ENCODE measurements at places on chromosomes 6 and 20. TPM values are rescaled to one million over a fixed set of nuclear protein-coding genes. Genes with fewer than 3 reads are reported as not detected.

The TGM6 gene
- total RNA-seq, result not detected

The PDYN gene
- total RNA-seq, result not detected

The MEI4 gene
- not detected for total RNA-seq

The RPS6KA2 gene
- total RNA-seq, result 2.8 TPM

The CLVS2 gene
- total RNA-seq, result not detected

The CALHM4 gene
- not detected for total RNA-seq

The PRICKLE4 gene
- total RNA-seq, result not detected

The FAM229B gene
- 2.7 TPM for total RNA-seq

DNA sequence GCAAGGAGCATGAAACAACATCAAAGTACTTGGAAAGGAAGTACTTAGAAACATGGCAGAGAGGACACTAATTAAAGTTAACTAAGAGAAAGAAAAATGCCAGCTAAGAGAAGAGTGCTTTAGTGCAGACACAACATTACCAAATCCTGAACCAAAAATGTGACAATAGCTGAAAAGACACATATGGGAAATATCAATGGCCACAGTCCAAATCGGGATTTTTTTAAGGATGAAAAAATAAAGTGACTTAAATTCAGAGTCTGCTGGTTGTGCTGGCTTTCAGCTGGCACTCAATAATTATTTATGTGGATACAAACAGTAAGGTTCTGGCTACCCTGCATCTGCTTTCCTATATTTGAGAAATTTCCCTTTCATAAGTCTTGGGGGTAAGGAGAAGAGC, 12.6 kb upstream of the DST start:
- no peak for DNase-seq

- no peak for DNase-seq
Measured at GRCh38 chr6:141488488-141488887, 644.2 kb upstream of the GJE1 start.

- DNase-seq, result no peak
Measured at GRCh38 chr6:71228461-71229041, 60.1 kb upstream of the OGFRL1 start.

- no peak for DNase-seq
Measured at GRCh38 chr6:129659590-129660345, 50.2 kb downstream of the ARHGAP18 start.

- no peak for DNase-seq
Measured at GRCh38 chr6:111379302-111379701, 103.7 kb downstream of the REV3L start.

- no peak for DNase-seq
Measured at GRCh38 chr6:25701807-25702206, 49.8 kb downstream of the SCGN start.

DNA sequence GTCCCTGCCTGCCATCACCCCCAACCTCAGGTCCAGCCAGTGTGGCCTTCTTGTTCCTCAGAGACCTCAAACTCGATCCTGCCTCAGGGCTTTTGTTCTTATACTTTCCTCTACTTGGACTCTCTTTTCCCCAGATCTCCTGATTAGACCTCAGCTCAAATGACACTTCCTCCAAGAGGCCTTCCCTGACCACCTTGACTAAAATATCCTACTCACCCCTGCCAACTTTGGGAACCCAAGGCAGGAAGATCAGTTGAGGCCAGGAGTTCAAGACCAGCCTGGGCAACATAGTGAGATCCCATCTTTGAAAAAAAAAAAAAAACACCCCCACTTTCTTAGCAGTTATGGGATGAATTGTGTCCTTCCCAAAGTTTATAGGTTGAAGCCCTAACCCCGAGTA, 73.5 kb downstream of the CHMP4B start:
- DNase-seq, result no peak

- no peak for DNase-seq
Measured at GRCh38 chr6:11368264-11368663, 135.8 kb upstream of the NEDD9 start.

- DNase-seq, result no peak
Measured at GRCh38 chr6:128694303-128695009, 174.1 kb upstream of the PTPRK start.

DNA sequence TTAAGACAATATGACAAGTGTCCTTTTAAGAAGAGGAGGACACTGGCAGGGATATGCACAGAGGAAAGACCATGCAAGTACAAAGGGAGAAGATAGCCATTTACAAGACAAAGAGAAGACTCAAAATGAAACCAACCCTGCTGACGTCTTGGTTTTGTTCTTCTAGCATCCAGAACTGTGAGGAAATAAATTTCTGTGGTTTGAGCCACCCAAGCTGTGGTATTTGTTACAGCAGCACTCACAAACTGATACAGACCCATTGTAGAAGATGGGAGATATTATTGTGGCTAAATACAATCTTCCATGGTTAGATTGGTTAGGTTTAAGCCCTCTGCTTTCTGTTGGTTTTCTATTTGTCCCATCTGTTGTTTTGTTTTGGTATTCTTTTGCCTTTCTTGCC, 88.6 kb upstream of the SLC35F1 start:
- no peak for DNase-seq

- no peak for DNase-seq
Measured at GRCh38 chr6:57198926-57199636, 23.0 kb downstream of the RAB23 start.

- DNase-seq, result no peak
Measured at GRCh38 chr6:163405412-163406309, 8.9 kb upstream of the QKI start.

DNA sequence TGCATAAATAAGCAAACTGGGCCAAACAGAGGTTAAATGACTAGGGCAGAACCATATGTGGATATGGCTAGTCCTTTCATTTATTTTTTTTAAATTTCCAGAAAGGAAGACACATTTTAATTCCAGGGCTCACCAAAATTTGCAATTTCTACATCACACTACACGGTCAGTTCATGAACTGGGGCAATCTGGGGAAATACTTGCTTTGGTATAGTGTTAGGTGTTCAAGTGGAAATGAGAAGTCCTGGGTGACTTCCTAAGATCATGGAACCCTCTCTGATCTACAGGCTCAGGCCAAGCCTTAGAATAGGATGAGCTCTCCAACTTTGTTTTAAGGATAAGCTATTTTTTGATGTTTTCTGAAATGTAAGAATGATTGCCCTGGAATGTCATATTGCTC, 128.6 kb upstream of the SPACA1 start:
- no peak for DNase-seq

DNA sequence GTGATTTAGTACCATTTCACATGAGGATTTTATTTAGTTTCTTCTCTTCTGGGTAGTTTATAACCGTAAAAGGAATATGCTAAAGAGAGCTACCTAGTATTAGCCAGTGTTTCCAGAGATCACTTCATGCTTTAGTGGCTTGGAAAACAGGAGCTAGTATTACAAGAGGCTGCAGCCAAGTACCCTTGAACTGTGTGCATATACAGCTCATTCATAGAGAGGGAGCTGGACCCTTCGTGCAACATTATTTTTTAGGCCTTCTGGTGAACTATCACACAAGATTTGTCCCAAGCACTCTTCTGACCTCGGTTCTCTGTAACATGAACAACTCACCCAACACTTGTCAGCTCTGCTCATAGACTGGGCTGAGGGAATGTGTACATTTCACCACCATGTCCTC, 74.9 kb upstream of the RIN2 start:
- no peak for DNase-seq

GRCh38 chr20:47397652-47398301, 41.3 kb upstream of the ZMYND8 start:
- DNase-seq, result peak; percentile 8
